SK-MEL-5 (cell line): ENCODE measurements at places on chromosomes 16 and 17.

DNA sequence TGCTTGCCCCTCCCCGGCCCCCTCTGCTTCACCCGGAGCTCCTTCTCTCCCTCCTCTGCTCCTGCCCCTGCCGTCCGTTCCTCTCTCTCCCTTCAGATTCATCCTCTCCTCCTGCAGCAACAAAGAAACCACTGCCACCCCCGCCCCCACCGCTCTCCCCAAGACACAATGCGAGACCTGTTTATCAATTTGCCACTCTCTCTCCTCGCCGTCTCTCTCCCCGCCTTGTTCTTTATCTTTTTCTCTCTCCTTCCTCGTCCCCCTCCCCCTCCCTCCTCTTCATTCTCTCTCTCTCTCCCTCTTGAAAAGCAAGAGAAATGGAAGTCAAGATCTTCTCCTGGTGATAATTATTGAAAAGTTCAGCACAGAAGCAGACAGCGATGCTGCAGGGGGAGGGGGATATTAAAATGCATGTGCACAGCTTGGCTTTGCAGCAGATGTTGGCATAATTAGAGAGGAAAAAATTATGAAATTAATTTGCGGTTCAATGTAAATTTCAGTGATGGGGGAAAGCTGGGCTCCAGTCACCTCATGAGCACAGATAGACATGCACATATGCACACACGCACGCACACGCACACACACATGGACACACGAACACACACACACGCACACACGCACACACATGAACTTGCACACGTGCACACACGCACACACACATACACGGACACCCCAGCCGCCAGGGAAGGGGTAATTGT is 58.1 kb upstream of the CBFA2T3 start:
- DNase-seq: no peak

DNA sequence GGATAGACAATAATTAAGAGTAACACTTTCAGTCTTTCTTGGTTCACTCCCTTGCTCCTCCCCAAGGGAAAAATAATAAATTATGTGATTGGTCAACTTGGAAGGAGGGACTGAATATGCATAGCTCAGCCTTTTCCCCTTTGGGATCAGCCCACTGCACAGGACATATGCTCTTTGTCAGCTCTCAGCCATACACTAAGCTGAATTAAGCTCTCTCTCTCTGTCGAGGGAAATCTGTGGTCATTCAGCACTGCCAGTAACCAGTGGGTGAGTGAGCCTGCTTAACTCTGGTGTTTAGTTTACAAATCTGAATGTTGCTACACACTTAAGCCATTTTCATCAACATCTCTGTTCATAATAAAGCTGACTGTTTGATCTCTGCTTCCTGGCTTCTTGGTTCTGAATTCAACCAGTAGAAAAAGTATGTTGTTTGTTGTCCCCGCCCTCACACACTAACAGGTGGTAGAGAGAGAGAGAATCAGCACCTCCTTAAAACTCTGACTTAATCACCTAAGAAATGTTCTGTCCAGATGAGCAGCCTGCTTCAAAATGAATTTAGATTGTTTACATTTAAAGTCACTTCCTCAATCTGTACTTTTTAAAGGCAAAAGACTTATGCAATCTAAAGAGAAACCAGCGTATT is 102.3 kb upstream of the C17orf78 start:
- DNase-seq: peak; percentile 66

DNA sequence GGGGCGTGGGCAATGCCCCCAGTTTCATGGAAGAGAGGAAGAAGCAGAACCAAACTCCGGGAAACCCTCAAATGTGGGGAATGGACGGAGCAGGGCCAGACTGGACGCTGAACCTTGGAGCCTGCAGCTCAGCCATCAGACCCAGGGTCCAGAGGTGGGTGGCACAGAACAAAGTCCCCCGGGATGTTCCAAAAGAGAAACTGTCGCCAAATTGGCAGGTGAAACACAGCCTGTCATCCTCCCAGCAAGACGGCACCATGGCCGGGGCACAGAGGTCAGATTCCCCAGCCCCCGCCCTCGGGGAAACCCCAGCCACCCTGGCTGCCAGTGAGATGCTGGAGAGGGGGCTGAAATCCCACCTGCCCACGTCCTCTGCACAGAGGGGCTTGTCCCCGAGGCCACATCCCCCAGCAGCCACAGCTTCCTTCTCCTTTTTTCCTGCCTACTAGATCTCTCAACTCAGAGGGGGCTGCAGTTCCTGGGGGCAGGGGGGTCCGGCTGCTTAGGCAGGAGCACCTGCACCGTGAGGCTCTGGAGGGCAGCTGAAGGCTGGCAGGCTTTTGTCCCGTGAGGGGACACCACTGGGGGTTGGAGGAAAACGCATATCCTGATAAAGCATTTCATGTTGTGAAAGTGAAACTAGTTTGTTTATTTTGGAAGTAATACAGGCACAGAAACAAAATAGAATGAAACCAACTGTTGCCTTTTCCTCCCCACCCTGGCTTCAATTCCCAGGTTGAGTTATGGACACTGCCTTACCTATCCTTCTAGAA is 1.2 kb upstream of the SECTM1 start:
- DNase-seq: no peak

GRCh38 chr17:21358682-21359482 is 17.3 kb upstream of the KCNJ12 start:
- DNase-seq: no peak

DNA sequence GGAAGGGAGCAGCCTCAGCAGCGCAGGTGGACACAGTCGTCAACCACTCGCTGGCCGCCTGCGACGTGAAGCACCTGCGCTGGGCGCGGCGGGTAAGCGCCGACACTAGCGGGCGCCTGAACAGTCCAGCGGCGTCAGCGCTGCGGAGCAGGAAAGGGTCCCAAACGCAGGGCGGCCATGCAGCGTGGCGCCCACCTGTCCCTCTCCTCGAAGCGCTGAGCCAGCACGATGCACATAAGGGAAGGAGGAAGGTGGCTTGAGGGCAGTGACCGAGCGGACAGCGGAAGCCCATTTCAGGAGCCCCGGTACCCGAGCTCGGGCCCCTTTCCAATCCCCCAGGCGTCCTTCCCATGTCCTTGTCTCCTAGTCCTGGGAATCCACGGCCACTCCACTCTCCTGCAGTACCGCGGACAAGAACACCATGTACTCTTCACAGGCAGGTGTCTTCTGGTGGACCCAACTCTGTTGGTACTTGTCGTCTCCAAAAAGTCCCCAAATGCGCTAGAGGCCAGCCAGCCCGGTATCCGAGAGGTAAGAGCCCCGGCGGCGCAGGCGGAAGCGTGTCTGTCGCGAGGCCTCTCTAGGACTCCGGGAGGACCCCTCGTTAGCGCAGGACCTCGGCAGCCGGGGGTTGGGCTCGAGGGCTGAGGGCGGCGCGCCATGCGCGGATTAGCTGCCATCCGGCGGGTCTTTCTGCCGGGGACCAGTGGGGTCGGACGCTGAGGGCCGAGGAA is 14.4 kb downstream of the ZNF232 start:
- DNase-seq: no peak

GRCh38 chr17:2191227-2191626 is 112.4 kb downstream of the SMG6 start:
- no peak for DNase-seq

DNA sequence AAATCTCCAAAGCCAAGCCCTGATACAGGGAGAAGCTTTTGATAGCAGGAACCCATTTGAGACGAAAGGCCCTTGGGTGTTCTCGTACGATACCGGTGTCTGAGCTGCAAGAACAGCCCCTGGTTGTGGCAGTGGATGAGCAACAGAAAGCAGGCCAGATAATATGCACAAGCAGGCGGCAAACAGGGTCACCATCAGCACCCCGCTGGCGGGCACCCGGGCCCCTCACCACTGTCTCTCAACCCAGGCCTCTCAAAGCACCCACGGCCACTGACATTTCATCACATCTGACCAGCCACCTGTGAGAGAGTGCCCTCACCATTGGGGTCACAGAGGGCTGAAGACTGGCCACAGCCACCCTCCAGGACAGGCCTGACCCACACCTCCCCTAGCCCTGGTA is 230.4 kb downstream of the C16orf78 start:
- no peak for DNase-seq

DNA sequence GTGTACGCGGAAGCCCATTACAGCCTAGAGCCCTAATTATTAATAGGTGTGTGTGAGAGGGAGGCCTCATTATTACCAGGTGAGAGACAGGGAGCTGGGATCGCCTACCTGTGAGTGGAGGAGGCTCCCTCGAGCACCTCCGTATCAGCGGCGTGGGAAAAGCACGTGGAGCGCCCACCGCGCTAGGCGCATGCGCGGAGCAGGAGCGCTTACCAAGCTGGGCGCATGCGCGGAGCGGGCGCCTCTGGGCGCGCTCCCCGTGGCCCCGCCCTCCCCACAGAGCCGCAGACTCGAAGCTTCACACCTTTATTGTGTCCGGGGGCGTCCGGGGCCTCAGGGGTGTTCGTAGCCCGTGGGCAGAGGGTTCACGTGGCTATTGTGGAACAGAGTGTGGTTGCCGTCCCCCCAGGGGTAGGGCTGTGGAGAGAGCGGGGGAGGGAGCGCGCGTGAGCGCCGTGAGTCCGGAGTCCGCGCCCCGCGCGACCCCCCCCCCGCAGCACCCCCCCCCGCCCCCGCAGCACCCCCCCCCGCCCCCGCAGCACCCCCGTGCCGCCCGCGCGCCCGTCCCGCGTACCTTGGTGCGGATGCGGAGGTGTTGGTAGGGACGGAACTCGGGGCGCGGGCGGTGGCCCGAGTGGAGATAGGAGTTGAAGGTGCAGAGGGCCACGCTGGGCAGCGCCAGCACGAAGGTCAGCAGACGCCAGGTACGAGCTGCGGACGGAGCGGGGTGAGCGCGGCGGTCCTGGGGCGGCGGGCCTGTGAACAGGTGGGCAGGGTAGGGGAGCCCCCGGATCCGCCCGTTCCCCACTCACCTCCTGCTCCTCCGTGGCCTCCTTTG is 500 bp downstream of the COX6A2 start:
- DNase-seq: peak; percentile 34

DNA sequence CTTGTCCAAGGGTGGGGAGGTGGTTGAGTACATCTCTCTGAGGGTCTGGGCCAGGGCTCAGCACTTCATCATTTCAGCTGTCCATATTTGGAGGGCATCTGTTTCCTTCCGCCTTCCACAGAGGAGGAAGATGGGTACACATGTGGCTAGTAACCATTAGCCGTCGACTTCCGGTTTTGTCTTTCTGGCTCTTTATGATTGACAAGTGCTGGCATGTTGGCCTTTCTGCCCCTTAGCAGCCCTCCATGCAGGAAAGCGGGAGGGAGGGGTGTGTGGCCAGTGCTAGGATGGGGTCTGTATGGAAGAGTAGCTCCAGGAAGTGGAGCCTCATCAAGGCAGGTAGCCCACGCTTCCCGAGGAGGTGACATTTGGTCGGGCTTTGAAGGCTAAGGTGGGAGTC is 69.6 kb downstream of the RAI1 start:
- no peak for DNase-seq
